NCI-H2227 treated with DMSO at 0.1 percent for 48 hours (cell line): ENCODE measurements at places on chromosomes 3 and 15.

DNA sequence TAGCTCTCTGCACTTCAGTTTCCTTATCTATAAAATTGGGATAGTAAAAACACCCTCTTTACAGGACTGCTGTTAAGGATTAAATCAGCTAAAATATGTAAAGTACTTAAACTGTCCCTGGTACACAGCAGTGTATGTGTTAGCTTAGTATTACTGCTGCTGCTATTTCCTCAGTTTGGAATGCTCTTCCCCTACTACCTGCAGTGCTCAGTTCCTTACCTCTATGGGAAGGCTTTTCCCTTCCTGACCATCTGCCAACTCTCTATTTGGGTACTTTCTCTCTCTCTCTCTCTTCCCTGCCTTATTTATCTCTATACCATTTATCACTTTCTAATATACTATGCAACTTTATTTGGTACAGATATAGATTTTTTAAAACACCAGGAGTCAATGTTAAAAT is 26.5 kb downstream of the KPNA4 start:
- DNase-seq = no peak

DNA sequence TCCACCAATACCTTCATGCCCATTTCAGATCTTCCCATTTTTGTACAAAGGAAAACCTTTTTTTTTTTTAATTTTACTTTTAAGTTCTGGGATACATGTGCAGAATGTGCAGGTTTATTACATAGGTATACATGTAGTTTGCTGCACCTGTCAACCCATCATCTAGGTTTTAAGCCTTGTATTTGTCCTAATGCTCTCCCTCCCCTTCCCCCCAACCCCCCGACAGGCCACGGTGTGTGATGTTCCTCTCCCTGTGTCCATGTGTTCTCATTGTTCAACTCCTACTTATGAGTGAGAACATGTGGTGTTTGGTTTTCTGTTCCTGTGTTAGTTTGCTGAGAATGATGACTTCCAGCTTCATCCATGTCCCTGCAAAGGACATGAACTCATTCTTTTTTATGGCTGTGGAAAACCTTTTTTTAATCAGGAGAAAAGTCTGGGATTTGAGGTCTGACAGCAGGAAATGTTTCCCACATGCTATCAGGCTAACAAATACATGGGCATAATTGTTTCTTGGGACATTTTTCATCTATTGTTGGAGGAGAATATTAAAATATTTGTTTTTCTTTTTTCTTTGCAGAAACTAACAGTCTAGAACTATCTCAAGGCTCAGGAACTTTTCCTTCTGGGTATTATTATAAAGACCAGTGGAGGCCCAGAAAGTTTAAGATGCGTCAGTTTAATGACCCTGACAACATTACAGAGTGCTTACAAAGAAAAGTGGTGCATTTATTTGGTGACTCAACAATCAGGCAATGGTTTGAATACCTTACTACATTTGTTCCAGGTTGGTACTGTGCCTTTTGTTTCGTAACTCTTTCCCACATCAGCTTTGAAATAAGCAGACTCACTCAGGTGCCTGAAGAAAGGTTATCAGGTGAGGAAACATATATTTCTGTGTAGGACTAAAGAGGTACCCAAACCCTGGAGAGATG is 32.8 kb upstream of the NFKBIZ start:
- no peak for DNase-seq

- DNase-seq = no peak
These were observed 52.6 kb upstream of the RASA2 start for GRCh38 chr3:141434255-141434654.

DNA sequence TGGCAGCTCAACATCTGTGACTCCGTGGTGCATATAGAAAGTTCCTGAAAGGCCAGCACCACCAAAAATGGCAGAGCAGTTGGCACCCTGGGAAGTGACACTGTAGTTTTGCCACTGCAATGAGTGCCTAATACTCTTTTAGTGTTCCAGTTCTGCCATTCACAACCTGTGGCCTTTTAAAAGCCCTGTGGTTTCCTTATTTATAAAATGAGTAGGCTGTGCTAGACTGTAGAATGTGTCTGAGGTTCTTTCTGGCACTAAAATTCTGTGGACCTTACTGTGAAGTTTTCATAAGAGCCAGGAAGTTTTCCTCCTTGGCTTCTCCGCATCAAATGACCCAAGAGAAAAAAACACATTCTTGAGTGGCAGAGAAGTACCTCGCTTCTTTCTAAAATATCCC is 74.1 kb downstream of the MME start:
- no peak for DNase-seq

DNA sequence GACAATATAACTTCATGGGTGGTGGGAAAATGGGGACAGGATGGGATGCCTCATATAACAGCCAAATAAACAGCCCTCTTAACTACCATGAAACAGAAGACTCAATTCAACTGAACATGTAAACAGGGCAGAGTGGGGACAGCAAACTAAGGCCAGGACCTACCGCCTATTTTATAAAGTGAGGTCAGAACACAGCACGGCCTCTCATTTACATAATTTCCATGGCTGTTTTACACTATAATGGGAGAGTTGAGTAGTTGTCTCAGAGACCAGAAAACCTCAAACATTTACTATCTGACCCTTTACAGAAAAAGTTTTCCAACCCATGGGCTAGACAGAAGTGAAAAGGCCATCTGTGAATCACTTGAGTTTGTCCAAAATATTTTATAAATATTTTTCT is 56.7 kb upstream of the SNRPA1 start:
- DNase-seq = no peak

DNA sequence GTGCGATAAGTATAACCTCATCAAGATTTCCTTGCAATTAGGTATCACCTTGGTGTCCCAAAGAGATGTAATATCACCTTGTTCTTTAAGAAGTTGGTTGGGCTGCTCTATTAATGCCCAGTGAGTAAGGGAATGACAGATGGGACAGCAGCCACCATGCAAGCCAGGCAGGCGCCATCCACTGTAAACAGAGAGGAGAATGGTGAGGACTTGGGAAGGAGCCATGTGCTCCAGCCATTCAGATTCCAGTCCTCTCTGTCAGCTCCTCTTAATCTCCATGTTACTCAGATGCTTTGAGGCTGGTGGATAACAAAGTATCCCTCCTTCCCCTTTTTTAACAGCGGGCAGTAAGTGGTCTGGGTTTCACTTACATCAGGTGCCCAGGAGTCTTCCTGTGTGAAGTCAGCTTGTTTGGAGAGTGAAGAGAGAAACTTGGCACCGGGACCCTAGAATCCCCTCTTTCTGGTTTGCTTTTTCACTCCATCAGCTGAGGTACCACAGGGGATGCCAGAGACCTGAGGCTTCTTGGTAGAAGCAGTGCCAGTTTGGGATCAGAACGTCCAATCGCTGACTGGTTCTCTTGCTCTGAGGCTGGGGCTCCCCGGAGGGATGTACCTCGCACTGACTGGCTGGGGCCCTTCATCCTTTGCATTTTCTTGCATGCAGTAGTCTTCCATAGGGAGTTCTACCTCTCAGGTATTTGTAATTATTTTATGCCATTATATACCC is 29.5 kb downstream of the SLCO3A1 start:
- DNase-seq = no peak

DNA sequence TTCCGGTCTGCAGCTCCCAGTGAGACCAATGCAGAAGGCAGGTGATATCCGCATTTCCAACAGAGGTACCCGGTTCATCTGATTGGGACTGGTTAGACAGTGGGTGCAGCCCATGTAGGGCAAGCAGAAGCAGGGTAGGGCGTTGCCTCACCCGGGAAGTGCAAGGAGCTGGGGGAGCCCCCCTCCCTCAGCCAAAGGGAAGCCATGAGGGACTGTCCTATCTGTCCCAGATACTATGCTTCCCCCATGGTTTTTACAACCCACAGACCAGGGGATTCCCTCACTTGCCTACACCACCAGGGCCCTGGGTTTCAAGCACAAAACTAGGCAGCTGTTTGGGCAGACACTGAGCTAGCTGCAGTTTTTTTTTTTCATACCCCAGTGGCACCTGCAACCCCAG is 71.8 kb downstream of the CPNE4 start:
- no peak for DNase-seq
